ENCODE measurements at places on chromosomes 1 and 21.
A peak's percentile ranks its signal among the peaks of the same experiment; 100 is the strongest.

GRCh38 chr1:92192246-92192645 is 25.5 kb upstream of the C1orf146 start:
- DNase-seq: no peak

DNA sequence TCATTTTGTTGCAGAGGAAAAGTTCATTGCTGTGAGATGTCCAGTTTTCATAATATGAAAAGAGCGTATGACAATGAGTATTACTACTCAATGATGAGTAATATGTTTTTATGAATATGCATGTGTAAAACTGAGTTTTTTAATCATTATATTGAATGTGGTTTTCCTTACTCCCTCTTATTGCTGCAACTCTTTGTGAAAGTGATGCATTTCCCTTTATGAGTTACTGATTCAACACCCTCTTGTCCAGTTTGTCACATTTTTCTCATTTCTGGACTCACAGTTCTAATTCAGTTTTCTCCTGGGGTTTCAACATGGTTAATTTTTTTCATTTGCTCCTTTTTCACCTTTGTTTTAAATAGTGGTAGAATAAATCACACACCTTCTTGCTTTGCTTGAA is 35.2 kb upstream of the KCNJ15 start:
- no peak for DNase-seq

DNA sequence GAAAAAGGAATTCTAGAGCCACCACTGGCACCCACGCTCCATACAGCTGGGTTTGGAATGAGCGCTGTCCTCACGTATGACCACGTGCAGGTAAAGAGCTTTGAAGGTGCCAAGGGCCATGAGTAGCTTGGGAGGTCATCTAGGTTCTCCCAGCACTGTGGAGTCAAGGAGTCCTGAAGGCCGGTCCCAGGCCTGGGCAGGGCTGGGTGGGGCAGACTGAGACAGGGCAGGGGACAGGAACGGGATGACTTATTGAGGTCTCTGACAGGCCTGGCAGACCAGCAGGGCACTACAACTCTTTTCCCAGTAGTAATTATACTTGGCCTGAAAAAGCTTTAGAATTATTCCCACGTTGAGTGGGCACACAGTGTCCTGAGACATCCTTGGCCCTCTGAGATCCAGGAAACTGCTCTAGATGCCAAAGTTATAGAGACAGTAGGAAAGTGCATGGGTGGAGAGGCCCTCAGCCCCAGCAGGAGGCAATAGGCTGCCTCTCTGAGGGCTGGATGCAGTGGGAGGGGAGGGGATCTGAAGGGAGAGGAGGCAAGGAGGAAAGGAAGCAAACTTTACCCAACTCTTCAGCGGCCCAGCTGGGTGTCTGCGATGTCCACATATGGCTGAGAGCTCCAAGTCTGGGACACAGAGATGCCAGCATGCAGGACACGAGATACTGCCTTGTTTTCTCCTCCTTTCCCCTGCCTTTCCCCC is 1.8 kb upstream of the CDA start:
- no peak for DNase-seq

DNA sequence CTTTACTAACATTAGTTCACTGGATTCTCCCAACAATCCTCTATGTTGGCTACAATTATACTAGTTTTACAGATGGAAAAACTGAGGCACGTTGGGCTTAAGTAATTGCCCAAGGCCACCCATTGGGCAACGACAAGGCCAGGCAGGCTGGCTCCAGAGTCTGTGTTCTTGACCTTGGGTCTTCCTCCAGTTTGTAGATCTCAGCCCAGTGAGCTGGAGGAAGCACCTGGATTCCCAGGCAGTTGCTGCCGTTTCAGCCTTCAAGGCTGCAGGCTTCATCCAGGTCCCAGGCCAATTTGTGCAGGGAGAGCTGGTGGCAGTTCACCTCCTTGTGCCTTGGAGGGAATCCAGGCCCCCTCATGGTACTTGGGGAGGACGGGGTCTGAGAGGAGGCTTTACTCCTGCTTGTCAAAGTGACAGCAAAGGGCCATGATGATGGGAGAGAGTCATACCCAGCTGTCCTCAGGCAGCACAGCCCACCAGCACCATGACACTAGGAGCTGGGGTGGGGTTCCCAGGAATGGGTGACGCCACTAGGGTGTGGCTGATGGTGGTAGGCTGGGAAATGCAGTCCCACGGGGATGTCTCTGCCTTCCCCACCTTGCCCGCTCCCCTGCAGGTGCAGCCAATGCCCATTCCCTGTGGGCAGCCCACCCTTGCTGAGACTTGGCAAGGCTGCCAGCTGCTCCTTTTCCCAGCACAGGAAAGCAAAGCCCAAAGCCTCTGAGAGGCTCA is 27.1 kb downstream of the PKP1 start:
- DNase-seq: no peak

- peak; percentile 68 for DNase-seq
Observed at GRCh38 chr21:35989138-35989735, 71.1 kb downstream of the SETD4 start.

GRCh38 chr1:24973315-24973714 is 43.2 kb upstream of the RUNX3 start:
- no peak for DNase-seq

GRCh38 chr1:9910076-9910422 is at the start of gene CTNNBIP1:
TSS of gene CTNNBIP1 (minus strand) at chr1:9910269. CDS start at chr1:9872064, 38,205 bp downstream.
- DNase-seq: no peak

- DNase-seq: peak; percentile 35
Observed at GRCh38 chr1:85078903-85079302, 30.6 kb upstream of the MCOLN3 start.

- no peak for DNase-seq
Observed at GRCh38 chr1:3296826-3297225, 157.6 kb upstream of the ARHGEF16 start.

- peak; percentile 3 for DNase-seq
Observed at GRCh38 chr1:5001466-5001865, 347.1 kb downstream of the AJAP1 start.

GRCh38 chr1:112769611-112770010 is 54.5 kb upstream of the PPM1J start:
- no peak for DNase-seq

DNA sequence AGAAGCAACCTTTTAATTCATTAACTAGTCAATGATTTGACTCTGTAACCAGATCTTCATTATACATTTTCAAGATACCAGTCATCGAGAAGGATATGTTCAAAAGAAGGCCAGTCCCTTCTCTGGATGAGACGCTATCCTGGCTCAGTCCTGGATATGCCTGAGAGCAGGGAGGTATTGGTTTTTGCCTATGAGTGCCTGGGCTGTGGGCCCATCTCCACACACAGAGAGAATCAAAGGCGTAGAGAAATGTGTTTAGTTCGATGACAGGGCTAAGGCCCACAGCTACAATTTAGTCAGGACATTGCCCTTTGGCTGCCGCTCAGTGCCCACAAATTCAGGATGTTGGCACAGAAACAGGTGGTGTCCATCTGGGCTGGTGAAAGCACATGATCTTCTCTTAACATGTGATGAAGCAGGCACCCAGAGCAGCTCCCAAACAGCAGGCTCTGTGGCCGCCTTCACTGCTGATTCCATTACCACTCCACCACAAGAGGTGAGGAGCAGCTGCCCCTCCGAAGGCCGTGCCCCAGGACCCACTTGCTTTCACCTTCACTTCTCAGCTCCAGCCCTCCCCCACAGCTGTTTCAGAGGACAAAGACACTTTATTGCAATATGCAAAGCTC is 24.7 kb downstream of the ACKR1 start:
- no peak for DNase-seq

- DNase-seq: no peak
Observed at GRCh38 chr1:95003433-95003738, 69.4 kb downstream of the ALG14 start.

DNA sequence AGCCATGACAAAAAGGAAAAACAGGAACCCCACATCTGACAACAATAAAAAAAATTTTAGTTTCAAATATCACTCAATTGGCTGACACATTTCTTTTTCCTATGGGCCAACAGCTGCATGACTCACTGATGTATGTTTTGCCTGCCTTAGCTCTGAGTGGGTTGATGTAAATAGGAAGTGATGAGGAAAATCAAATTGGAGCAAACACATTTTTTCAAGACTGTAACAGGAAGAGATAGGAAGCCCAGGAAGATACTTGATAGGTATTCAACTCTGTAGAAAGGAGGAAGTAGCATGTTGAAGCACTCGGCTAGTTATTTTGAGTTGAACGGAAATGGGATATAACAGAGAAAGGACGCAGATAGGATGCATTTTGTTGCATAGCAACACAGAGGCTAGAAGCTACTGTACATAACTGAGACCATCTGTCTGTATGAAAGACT is 168.0 kb upstream of the NR5A2 start:
- peak; percentile 83 for DNase-seq

GRCh38 chr1:203544485-203544884 is 50.5 kb downstream of the OPTC start:
- no peak for DNase-seq

DNA sequence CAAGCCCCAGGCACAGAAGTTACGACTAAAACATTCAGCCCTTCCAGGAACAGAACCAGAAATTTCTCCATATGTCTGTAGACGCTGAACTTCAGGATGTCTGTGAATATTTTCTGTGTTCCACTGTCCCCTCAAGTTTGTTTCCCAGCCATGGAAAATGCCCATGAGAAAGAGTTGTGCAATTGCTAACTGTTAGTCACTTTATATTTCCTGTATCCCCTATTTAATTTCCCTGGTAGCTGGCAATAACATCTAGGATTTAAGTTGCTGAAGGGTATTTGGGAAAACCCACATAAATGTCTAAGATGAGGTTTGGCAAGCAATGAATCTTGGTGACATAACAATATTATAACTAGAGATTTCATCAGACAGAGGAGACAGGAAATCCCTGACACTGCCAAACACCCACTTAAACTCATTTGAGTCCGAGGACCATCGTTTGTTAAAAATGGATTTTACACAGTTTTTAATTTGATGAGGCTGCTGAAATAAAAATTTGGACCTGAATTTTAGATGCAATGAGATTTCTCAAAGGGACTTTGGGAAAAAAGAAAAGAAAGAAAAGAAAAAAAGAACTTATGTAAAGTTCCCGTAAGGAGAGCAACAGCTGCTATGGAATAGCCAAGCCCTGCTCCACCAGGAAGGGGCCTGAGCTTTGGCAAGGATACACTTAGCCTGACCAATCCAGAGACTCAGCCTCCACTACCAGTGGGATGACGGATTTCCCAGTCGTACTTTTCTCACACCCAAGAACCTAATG is 21.8 kb upstream of the ERRFI1 start:
- DNase-seq: peak; percentile 89

DNA sequence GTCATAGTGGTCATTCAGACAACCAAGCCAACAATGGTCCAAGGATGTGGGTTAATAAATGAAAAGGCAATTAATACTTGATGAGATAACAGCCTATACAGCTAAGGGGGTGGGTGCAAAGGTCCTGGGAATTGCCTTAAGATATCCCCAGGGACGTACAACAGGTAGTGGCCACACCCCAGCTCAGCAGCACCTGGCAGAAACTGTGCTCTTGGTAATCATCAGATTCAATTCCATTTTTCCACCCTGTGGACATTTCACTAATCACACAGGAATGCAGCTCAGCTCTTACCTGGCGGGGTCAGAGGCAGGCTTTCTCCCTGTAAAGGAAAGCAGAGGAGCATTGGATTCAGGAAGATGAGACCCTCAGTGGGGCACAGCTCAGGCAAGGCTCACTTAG is 32.9 kb downstream of the FCRL5 start:
- no peak for DNase-seq

DNA sequence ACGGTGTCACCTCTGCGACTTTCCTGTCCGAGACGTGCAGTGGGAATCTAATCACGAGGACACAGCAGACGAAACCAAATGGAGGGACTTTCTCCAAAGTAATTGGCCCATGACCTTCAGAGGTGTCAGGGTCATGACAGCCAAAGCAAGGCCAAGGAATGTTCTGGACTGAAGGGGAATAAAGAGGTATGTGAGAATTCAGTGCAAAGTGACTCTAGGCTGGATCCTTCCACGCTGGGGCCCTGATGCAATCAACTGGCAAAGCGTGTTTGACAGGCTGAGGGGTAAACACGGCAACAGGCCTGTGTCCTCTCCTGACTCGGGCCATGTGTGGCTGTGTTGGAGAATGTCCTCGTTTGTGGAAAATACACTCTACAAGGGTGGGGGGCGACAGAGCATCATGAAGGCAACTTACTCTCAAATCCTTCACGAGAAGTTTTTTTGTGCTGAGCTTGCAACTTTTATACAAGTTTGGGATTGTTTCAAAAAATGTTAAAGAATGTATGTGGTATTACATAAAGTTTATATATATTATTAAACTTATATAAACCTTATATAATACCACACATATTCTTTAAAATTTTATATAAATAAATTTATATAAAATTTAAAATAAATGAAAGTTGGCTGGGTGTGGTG is 1.7 kb downstream of the CFAP74 start:
- no peak for DNase-seq

DNA sequence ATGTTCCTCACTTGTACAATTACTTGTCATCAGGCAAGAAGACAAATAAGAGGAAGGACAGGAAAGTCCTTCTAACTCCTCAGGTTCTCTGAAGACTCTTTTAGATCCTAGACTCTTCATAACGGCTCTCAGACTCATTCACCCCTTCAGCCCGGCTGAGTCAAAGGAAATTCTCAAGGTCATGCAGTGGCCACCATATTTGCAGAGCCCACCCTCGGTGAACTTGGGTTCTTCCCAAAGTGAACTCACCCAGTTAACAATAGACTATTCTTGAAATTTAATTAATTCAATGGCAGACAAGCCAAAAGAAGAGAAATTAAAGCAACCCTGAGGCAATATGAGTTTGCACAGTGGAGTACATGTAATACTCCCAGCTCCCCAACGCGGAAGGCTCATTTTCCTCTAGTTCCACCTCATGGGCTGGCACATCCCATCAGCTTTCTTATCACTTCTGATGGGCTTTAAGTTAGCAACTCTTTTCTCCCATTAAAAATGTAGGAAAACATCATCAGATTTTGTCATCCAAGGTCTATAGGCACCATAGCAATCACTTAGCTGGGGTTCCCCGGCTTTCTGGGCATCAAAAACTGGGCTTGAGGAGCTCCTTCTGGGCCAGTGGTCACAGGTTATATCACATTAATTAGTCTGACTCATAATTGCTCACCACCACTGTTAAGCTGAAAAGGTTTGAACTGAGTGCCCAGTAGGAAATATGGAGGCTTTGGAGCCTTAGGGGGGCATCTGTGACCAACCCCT is 27.8 kb upstream of the TIAM1 start:
- no peak for DNase-seq

DNA sequence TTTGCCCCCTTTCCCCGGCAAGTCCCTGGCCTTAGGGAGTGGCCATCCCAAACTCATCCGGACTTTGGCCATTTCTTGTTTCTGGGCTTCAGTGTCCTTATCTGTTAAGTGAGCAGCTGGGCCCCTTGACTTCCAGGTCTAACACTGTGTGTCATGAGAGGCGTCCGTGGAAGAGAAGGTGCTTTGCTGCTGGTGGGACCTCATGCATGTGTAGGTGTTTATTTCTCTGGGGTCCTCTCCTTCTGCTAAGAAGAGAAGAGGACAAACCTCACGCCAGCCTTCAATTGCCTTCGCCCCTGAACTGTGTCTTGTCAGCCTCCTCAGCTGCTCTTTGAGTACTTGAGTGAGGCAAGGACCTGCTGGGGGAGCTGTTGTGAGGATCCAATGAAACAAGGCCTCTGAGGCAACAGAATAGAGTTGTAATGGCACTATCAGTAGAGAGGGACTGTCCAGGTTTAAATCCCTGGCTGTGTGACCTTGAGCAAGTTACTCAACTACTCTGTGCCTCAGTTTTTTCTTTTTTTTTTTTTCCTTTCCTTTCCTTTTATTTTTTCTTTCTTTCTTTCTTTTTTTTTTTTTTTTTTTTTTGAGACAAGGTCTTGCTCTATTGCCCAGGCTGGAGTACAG is 72.5 kb downstream of the RUNX3 start:
- DNase-seq: no peak
